Stromal cell of bone marrow (primary cell): ENCODE measurements at places on chromosomes 1 and 21.

DNA sequence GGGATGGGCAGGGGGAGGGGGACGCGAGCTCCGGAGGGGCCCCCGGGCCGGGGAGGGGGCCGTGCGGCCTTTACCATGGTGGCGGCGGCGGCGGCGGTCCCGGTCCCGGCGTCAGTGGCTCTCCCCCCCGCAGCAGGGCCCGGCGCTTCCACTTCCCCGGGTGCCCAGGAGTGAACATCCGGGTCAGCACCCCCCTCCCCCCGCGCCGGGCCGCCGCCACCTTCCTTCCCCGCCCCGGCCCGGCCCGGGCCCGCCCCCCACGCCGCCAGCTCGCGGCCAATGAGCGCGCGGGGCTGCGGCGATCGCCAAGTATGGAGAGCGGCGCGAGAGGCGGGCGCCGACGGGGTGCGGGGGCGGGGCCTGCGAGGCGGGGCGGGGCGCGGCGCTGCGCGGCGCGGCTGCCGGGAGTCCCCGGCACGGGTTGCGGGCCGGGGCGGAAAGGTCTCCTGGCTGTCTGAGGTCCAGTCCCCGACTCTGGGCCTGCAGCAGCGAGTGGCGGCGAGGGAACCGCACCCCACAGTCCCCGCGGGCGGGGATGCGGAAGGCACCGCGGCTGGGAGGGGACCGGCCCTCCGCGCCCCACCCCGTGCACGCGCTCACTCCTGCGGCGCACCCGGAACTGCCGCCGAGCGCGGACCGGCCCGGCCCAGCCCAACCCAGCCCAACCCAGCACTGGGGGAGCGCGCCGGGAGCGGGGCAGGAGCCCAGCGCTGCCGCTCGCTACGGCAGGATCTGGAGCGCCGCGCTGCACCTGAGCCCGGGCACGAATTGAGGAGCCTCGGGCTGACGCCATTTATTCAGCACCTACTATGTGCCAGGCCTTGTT is at the start of gene CAPZB:
CAPZB (minus strand) TSS at position 178 of the 826 bp plus-strand sequence; CDS start at position 77, 101 bp downstream.
- DNase-seq: peak; percentile 83

DNA sequence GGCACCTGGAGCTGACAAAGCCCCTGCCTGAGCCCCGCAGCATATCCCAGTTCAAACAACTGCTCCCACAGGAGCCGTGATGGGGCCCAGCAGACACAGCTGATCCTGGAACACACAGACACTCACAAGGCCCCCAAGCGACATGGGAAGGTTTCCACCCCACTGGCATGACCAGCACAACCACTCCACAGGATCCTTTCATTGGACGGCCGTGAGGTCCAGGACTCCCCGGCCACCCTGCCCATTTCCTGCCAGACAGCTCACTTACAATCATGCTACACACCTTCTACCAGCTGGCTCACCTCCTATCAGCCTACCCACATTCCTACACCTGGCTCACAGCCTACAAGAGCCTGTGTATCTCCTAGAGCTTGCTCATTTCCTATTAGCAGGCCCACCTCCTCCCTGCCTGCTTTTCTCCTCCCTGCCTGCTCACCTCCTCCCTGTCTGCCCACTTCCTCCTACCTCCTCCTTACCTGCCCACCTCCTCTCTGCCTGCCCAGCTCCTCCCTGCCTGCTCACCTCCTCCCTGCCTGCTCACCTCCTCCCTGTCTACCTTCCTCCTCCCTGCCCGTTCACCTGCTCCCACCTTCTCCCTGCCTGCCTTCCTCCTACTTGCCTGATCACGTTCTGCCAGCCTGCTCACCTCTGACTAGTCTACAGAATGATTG is 73.9 kb downstream of the MATN1 start:
- no peak for DNase-seq

GRCh38 chr1:163870666-163871065 is 548.9 kb downstream of the NUF2 start:
- no peak for DNase-seq

- no peak for DNase-seq
Measured at GRCh38 chr1:167484726-167485502, 33.4 kb downstream of the CD247 start.

DNA sequence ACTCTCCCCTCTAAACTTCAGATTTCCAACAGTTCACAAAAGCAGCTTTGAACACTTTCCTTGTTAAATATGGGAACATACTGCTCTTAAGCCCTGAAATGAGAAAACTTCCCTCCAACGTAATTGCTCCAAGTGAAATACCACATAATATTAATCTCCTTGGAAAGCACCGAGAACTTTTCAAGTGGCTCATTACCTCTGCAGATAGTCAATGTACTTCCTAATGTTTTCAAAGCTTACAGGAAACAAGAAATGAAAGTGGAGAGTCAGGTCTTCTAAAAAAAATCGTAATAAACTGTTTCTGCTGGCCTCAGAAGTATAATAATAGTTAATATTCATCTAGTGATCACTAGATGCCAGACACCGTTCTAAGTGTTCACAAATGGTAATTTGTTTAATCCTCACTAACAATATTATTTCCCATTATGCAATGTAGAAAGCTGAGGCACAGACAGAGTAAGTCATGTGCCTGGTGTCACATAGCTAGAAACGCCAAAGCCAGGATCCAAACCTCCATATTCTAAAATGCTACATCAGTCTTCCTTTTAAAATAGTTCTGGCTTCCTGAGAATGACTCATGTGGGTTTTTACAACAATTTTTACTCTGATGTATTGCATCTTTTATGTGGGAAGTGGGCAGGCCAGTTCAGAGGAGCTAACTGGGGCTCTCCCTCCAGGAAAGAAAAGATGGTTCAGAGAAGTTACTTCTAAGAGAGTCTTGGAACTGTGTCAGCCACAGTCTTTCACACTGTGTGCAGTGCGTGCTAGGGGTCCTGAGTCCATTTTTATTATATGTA is 177.2 kb downstream of the PLPPR4 start:
- DNase-seq: peak; percentile 43

DNA sequence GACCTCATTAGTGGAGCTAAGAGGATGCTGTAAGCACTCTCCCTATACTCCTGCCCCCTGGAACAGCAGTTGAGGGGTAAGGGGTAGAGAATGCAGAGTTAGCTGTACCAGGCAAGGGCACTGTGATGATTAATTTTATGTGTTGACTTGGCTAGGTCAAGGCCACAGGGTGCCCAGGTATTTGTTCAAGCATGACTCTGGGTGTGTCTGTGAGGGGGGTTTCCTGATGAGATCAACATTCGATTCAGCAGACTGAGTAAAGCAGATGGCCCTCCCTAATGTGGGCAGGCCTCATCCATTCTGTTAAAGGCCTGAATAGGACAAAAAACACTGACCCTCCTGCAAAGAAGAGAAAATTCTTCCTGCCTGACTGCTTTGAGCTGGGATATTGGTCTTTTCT is 110.8 kb downstream of the KCND3 start:
- no peak for DNase-seq

DNA sequence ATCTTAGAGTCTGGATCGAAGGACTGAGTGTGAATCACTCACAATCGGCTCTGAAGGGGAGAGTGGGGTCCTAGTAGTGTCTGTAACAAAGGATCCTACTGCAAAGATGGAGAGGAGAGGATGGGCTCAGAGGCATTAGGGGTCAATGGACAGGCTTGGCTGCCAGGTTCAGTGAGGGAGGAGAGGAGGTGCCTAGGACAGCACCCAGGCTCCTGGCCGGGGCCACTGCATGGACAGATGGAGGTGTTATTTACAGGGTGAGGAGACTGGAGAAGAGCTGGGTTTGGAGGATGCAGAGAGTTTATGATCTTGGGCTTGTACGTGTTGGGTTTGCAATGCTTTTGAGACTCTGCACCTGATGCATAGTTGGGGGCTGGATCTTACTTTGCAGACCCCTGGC is 658.9 kb downstream of the PTPRU start:
- DNase-seq: no peak

GRCh38 chr21:15018382-15018781 is 46.4 kb downstream of the NRIP1 start:
- no peak for DNase-seq

GRCh38 chr1:72649991-72650390 is 367.7 kb upstream of the NEGR1 start:
- peak; percentile 49 for DNase-seq

DNA sequence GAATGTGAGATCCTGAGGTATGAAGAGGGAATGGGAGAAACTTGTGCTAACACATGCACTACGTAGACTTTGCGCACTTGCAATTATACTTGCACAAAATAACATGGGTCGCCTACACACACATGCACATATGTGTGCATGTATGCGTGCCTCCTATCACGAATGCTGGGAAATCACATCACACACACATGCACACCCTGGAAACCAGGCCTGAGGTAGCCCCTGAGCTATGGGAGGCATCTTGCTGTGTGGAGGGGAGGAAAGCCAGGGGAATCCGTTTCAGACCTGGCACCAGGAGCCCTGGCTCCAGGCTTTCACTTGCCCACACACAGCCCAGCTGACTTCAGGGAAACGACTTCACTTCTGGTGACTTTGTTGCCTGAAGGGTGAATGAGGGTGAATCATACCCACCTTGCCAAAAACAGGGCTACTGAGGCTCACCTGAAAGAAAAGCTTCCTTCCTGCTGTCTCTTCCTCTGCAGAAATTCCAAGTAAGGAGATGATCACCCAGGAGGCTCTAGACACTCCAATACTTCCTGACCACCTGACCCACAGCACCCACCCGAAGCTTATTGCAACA is 136.0 kb upstream of the NGF start:
- DNase-seq: no peak

GRCh38 chr1:77874804-77875445 is 13.5 kb upstream of the NEXN start:
- no peak for DNase-seq

GRCh38 chr1:167501515-167502191 is 16.7 kb downstream of the CD247 start:
- DNase-seq: no peak

DNA sequence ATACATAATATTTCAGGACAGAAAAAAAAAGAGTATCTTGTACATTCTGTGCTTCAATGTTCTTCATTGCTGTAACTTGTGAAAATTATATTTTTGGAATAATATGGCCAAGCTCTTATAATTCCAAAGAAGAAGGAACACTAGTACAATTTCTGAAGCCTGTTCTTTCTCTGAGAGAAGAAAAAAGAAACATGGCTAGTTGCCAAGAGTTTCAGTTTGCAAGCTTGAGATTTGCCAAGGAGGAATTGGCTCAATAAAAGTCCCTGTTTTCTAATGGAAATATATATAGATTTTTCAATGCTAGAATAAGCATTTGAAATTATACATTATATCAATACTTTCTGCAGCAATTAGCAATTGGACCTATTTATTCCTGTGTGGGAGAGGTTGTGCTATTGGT is 285.2 kb upstream of the NEGR1 start:
- DNase-seq: peak; percentile 22

DNA sequence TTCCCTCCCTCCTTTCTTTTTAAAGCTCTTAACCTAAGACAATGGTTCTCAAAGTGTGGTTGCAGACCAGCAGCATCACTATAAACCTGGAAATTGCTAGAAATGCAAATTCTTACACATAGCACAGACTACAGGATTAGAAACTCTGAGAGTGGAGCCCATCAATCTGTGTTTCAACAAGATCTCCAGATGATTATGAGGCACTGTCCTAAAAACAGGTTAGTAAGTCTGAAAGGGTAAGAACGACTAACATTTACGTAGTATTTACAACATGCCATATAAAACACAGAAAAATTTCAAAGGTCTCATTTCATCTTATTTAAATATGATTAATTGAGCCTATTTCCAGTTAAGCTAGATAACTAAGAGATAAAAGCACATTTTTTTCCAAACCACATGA is 138.8 kb downstream of the COP1 start:
- DNase-seq: no peak

GRCh38 chr1:95183952-95184351 is 50.1 kb upstream of the RWDD3 start:
- no peak for DNase-seq

GRCh38 chr1:193240609-193241008 is 54.2 kb upstream of the B3GALT2 start:
- no peak for DNase-seq

GRCh38 chr1:176460544-176461336 is 2.2 kb upstream of the PAPPA2 start:
- no peak for DNase-seq

DNA sequence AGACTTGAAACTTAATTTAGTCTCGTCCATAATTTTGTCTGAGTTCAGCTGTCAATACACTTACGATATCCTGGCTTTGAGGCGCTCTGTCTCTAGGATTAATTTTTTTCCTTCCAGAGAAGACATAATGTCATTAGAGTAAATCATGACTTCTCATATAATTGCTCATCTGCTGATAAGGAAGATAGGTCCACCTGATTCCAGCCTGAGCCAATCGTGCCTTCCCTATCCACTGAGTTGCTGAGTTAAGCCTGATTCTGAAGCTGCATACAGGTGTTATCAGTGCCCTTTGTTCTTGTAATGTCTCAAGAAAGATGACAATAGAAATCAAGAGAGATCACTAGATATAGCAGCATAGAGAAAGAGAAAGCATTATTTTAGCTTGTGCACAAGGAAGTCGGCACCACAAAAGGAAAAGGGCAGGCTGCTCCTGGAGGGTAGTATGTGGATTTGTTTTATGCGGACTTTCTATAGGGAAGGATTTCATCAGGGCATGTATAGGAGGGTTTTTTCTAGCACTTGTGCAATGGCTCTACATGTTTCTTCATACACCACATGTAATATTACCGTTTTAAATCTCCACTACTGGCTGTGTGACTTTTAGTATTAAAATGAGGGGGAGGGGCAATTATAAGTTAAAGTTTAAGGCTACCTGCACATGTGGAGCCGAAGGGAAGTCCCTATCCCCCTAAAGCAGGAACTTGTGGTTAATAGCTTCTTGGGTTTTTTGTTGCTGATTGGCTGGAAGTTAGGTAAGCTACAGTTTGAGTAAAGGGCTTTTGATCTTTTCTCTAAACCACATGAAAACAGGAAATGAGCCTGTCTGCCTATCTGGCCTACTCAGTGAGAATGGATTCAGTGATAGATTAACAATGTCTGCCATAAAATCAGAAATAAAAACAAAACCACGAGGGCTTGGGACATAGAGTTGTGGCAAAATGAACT is 133.4 kb downstream of the PLPPR5 start:
- no peak for DNase-seq
